ENCODE measurements at places on chromosomes 5 and 9. TPM values are rescaled to one million over a fixed set of nuclear protein-coding genes. Genes with fewer than 3 reads are reported as not detected.

GRCh38 chr9:105076729-105077128 lies 148.8 kb upstream of the ABCA1 start:
- H3K27ac ChIP-seq = no peak overlapping the region
- no peaks in the 10 kb centered on the region for H3K36me3 ChIP-seq
- H3K4me1 ChIP-seq = no peaks in the 10 kb centered on the region
- H3K27me3 ChIP-seq = no peaks in the 10 kb centered on the region

- no peak overlapping the region for H3K4me3 ChIP-seq
- H3K4me1 ChIP-seq = peaks cover 5% of the 10 kb centered on the region
- H3K27me3 ChIP-seq = no peaks in the 10 kb centered on the region
- DNase-seq = no peak
- H3K36me3 ChIP-seq = no peaks in the 10 kb centered on the region
- no peak overlapping the region for H3K27ac ChIP-seq
Measured at GRCh38 chr5:54837093-54837492, 148.3 kb downstream of the ESM1 start.

GRCh38 chr9:38240051-38240450 lies 152.5 kb upstream of the ALDH1B1 start:
- H3K27me3 ChIP-seq = no peaks in the 10 kb centered on the region
- H3K4me1 ChIP-seq = no peaks in the 10 kb centered on the region
- no peak overlapping the region for H3K27ac ChIP-seq

ENHO gene
- 0.56 TPM for total RNA-seq

DNA sequence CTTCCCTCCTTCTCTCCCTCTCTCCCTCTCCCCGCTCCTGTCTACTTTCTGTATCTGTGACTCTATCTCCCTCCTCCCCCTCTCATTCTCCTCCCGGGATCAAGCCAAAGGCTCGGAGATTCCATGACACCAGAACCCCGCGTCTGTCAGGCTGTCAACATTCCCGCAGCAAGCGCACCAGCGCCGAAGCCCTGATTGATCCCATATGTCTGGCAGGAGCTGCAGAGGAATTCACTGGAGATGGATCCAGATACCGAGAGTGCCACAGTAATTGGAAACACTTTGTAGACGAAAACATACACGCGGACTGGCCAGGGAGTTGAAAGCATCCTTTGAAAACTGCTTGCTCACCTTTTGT lies 300 bp upstream of the SVEP1 start:
- no peak for DNase-seq
- H3K27me3 ChIP-seq = no peaks in the 10 kb centered on the region
- no peaks in the 10 kb centered on the region for H3K36me3 ChIP-seq
- H3K4me3 ChIP-seq = peak overlapping the region; percentile 44
- no peak overlapping the region for H3K27ac ChIP-seq
- H3K4me1 ChIP-seq = no peaks in the 10 kb centered on the region

- H3K4me1 ChIP-seq = no peaks in the 10 kb centered on the region
- no peaks in the 10 kb centered on the region for H3K36me3 ChIP-seq
- no peaks in the 10 kb centered on the region for H3K27me3 ChIP-seq
- H3K27ac ChIP-seq = no peak overlapping the region
Measured at GRCh38 chr9:96461336-96461735, 11.4 kb downstream of the HABP4 start.

LCN9 gene
- total RNA-seq = not detected
